Caco-2 (cell line): ENCODE measurements at places on chromosomes 16 and 17. TPM values are rescaled to one million over a fixed set of nuclear protein-coding genes. Genes with fewer than 3 reads are reported as not detected.

Gene CLEC18A
- 1.3 and 1.6 TPM in 2 replicates for total RNA-seq

Gene CDH13
- 2.2 and 3.5 TPM in 2 replicates for total RNA-seq

Gene RNF157
- total RNA-seq: 25.9 and 29.3 TPM in 2 replicates

Gene RBL2
- total RNA-seq: 55.3 and 57.6 TPM in 2 replicates

Gene PRAC1
- total RNA-seq: not detected in 2 replicates

Gene ZNF500
- 12.9 and 13.3 TPM in 2 replicates for total RNA-seq
